ENCODE measurements at places on chromosomes 6 and 20.

DNA sequence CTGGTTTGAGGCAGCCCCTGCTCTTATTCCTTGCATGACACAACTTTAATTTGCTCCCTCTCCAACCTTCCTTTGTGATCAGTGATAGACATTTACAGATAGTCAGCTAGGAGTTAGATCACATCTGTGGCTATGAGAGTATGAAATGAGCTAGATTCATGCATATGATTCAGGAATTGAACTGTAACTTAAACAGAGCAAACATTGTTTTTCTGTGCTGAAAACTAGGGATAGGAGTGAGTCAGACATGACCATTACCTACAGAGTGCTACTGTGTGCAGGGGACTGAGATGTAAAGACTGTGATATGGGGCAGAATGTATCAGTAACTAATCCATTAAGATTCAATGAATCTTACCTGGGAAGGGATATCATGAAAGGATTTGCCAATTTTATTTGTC lies 279.4 kb upstream of the SPTLC3 start:
- no peak for DNase-seq

- no peak for DNase-seq
Measured at GRCh38 chr6:121516331-121516730, 80.9 kb downstream of the GJA1 start.

DNA sequence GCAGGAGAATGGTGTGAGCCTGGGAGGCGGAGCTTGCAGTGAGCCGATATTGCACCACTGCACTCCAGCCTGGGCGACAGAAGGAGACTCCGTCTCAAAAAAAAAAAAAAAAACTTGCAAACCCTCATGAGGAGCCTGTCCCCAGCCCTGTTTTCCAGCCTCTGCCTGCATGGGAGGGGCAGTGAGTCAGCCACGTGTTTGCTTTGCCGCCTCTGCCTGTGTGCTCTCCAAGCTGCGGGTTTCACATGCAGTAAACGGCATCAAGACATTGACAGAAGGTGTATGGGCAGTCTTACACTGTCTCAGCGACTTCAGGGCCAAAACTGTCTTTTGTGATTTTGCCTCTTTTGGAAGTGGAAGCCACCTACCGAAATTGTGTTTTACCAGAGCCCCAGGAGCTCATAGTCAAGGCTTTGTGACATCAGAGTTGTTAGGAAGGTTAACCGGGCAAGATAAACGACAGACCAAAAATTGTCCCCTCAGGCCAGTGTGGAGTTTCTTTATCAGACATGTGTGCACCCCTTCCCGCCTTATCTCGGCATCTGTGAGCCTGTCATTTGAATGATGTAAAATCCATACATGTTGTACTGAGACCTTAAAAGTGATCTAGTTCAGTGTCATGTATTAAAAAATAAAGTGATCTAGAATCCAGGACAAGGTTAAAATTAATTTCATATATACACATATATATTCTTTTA lies 52.9 kb downstream of the RPP40 start:
- no peak for DNase-seq

DNA sequence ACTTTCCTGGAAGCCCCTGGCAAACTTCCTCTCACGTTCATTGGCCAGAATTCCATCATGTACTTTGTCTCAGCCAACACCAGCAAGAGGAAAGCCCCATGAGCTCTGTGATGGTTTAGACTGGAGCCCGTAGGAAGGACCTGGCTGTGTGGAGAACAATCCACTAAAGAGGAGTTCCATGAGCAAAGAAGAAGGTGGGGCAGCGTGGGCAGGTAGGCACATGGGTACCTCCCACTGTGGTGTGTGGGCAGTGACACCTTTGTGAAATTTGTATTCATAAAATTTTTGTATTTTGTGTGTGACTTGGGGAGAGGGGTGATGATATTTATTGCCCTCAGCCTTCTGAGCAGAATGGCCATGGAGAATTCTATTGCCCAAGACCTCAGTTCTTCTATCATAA lies 89.5 kb upstream of the SCP2D1 start:
- no peak for DNase-seq

- no peak for DNase-seq
Measured at GRCh38 chr6:118223316-118223715, 316.3 kb downstream of the SLC35F1 start.

DNA sequence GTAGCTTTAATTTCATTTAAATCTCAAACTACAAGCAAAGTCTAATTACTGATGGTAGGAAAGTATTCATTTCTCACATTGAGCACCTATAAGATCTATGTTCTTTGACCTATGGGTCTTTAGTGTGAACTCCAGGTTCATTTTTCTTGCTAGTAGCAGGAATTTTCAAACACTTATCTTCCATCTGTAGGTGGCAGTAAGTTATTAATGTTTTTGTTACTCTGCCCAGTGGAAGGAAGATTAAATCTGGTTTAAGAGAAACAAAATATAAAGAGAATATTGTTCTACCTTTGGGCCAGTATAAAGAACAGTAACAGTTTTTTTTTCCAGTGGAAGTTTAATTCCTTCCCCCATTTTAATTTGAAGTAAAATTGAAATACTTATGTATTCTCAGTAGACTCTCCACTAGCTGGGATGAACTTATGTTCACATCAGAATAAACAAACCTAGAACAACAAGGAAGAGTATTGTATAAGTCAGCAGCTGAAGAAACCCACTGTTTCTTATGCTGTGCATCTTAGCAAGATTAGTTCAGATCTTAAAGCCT lies 328.2 kb downstream of the PHF3 start:
- DNase-seq = no peak

- DNase-seq = no peak
Measured at GRCh38 chr6:110255211-110255750, 75.1 kb downstream of the CDC40 start.

DNA sequence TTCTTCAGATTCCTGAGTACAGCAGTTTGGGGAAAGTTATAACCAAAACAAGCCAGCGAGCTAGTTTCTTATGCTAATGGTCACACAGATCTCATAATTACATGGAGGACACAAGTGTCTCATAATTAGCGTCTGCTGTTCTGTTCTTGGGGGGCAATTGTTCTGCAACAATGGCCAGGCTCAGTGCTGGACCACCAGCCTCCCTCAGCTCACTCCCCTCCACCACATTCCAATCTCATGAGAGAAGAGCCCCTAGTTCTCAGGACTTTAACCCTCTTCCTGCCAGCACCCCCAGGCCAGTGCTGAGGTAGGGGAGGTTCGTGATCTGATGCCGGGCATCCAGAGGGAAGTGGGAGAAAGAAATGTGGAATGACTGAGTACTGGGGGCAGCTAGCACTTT lies 20.2 kb upstream of the TOX2 start:
- no peak for DNase-seq

DNA sequence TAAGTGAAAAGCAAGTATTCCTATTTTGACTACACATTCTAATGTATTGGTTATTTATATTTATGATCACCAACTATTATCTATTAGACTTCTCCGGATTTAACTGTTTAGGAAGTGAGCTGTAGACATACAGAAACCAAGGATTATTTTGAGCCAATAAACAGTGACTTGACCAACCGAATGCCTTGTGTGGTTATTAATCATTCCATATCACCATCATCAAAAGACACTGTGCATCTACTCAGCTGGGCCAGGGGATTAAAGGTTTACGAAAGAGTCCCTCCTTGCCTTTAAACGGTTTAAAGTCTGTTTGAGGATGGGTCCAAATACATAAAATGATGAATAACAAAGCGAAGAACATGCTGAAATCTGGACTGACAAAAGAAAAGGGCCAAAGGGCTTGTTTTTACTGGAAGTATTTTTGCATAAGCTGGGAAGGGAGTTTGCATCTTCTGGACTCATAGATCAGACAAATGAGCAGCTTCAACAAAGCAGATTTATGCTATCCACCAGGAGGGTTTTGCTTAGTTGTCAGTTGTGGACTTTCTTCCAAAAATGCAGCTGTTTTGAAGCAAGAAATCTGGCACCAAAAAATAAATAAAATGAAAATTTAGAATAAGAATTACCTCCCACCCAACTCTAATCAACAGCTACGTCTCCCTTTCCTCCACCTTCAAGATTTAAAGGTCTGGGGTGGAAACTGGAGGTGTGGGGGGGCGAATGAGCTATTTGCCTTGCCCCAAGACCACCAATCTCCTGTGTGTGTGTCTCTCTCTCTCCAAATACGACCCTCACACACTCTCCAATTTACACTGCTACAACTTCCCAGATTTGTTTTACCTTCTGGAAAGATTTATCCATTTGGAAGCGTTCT lies 33.6 kb upstream of the ID4 start:
- no peak for DNase-seq

DNA sequence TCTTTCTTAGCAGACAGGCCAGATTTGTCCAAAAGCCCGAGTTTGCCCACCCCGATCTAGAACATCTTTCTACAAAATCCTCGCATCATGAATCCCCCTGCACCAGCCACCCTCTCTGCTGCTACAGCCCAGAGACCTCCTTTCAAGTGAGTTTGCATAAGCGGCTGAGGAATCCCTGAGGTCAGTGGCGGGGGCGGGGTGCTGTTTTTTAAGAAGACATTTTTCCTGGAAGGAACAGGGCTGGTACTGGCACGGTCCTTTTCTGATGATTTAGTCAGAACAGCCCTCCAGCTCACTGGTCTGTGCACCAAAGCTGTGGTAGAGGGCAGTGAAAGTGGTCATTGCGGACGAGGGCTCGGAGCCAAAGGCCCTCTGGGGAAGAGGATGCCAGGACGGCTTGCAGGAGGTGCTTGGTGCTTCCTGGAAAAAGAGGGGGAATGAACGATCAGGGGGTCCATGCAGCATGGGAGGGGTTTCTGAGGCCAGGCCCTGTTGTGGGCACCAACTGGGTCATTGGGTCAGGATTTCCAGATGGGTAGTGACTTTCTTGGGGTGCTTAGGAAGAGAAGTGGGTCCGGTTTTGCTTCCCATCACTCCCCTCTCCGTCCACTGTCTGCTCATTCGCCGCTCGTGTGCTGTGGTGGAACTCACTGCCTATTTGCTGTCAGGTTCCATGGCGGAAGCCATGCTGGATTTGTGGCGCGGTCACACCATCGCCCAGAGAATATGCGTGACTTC lies 50.4 kb downstream of the GNAS-AS1 start:
- no peak for DNase-seq

DNA sequence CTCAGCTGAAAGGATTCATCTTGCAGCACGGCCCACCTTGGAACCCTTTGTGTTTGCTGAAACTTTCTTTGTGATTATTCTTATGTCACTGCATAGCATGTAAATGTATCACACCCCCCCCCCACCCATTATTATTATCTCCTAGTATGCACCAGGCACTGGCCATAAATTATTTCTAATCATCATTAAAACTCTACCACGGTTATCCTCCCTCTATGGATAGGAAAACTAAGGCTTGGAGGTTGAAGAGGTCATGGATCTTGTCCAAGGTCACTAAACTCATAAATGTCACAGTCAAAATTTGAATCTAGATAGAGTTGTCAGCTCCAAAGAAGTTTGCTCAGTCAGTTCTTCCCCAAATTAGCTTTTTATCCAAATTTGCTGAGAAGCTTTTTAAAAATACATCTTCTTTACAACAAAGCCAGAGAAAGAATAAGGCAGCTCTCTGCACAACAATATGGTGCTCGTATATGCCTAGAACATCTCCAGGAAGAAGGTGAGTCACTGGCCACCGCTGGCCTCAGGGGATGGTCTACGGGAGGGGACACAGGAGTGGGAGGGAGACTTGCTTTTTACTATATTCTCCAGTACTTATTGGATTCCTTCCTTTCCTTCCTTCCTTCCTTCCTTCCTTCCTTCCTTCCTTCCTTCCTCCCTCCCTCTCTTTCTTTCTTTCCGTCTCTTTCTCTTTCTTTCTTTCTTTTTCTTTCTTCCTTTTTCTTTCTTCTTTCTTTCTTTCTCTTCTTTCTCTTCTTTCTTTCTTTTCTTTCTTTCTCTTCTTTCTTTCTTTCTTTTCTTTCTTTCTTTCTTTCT lies 134.5 kb downstream of the VEGFA start:
- DNase-seq = no peak

DNA sequence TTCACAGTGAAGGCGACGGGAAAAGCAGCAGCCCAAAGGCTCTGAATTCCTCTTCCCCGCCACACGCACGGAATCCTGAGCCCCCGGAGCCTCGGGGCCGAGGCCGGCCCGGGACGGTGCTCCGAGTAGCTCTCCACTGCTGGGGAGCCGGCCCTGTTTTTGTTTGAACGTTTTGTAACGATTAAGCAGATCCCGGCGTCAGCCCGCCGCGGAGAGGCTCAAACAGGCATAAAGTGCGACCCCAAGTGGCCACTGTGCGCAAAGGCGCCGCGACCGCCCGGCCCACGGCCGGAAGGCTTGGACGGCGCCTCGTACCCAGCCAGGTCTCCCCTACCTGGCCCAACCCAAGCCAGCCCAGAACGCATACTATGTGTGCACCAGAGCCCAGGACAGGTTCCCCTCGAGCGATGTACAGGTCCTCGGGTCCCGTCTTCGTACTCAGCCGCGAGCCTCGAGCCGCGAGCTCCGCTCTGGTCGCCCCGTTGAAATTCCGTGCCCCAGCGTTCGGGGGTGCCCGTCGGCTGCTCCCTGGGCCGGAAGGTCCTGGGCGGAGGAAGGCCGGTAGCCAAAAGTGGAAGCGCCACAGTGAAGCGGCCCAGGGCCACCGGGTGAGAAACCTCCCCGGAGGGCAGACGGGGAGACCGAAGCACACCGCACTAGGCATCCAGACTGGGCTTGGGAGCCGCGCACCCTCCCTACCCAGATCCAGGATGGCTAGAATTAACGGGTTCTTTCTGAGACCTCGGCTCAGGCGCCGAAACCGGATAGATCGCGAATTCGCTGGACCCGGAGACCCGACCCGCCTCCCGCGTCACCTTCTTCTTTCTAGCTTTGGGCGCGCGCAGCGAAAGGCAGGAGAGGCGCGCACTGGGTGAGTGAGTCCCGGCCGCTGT lies 1.2 kb upstream of the MAFB start:
- peak; percentile 98 for DNase-seq
